ENCODE measurements at places on chromosomes 12 and 14. TPM values are rescaled to one million over a fixed set of nuclear protein-coding genes. Genes with fewer than 3 reads are reported as not detected.

Gene ARMH4
- 0.30 TPM for total RNA-seq

Gene ANKS1B
- 0.73 TPM for total RNA-seq

Gene RIN3
- 23.4 TPM for total RNA-seq

Gene SLC6A13
- total RNA-seq, result 0.11 TPM

Gene ATP5F1B
- total RNA-seq, result 773 TPM

Gene TROAP
- 97.1 TPM for total RNA-seq

Gene HOXC13
- total RNA-seq, result 9.8 TPM

Gene DNAJC22
- 19.7 TPM for total RNA-seq

Gene STON2
- total RNA-seq, result 0.91 TPM

Gene CDCA3
- 84.0 TPM for total RNA-seq

Gene MAGOHB
- 59.5 TPM for total RNA-seq

Gene SERPINA4
- total RNA-seq, result not detected

Gene SAMD15
- 2.2 TPM for total RNA-seq

Gene ZNF219
- 17.5 TPM for total RNA-seq

Gene VRTN
- not detected for total RNA-seq

Gene KCNA1
- total RNA-seq, result not detected

Gene CLEC14A
- total RNA-seq, result not detected

Gene KLRC1
- not detected for total RNA-seq

Gene BDKRB2
- 3.2 TPM for total RNA-seq

Gene KRT6C
- total RNA-seq, result not detected

Gene GLIPR1L2
- total RNA-seq, result 0.14 TPM

Gene FAM181A
- not detected for total RNA-seq

Gene ZNF140
- 9.4 TPM for total RNA-seq

Gene BICDL1
- 2.3 TPM for total RNA-seq

Gene KRT1
- not detected for total RNA-seq

Gene FGF6
- total RNA-seq, result not detected

Gene KRT75
- total RNA-seq, result 0.19 TPM

Gene RNFT2
- 2.2 TPM for total RNA-seq

Gene HPD
- 1.1 TPM for total RNA-seq

Gene TPPP2
- total RNA-seq, result not detected

Gene ST8SIA1
- not detected for total RNA-seq

Gene PRKAG1
- 40.0 TPM for total RNA-seq

Gene BHLHE41
- total RNA-seq, result 0.73 TPM

Gene TMEM63C
- total RNA-seq, result 1.0 TPM

Gene OTOGL
- not detected for total RNA-seq

Gene MMP17
- 12.2 TPM for total RNA-seq

Gene SOX5
- not detected for total RNA-seq

Gene FAM186B
- 0.16 TPM for total RNA-seq

Measured in A549 treated with RU486 at 1 μM for 4 hours (cell line).